ENCODE measurements at places on chromosomes 11 and 22.

- no peak for DNase-seq
Observed at GRCh38 chr11:5967708-5968107, 586 bp downstream of the OR56A5 start.

DNA sequence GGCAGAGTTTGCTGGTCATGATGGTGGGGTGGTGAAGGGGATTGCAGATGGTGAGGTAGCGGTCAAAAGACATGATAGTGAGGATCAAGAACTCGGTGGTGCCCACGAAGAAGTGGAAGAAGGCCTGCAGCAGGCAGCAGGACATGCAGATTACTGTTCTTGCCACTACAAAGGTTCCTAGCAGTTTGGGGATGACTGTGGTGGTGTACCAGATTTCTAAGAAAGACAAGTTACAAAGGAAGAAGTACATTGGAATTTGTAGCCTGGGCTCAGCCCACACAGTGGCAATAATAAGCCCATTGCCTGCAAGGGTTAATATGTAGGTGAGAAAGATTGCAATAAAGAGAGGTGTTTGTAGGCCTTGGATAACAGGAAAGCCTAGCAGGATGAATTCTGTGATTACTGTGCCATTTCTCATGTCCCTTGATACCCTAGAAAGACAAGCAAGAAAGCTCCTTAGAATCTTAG, at the start of gene OR6X1:
Gene OR6X1, minus strand, starts transcription at position 418 of the 468 bp plus-strand sequence. Its CDS starts 0 bp downstream, at position 418.
- no peak for DNase-seq

DNA sequence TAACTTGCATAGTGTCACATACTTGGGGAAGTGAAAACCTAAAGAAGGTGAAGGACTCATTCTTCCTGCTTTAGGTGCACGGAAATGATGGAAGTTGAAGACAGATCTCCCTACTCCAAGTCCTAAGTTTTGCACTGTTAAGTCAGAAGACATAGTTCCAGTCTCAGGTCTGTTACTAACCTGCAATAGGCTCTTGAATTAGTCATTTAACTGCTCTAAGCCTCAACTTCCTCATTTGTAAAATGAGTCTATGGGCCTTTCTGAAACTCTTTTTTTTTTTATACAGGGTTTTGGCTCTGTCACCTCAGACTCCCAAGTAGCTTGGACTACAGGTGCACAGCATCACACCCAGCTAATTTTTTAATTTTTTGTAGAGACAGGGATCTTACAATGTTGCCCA, 30.8 kb upstream of the POU2AF1 start:
- DNase-seq = no peak

GRCh38 chr11:75028724-75029123, 40.0 kb downstream of the NEU3 start:
- peak; percentile 29 for DNase-seq

GRCh38 chr22:45740236-45740635, 68.6 kb downstream of the ATXN10 start:
- no peak for DNase-seq

DNA sequence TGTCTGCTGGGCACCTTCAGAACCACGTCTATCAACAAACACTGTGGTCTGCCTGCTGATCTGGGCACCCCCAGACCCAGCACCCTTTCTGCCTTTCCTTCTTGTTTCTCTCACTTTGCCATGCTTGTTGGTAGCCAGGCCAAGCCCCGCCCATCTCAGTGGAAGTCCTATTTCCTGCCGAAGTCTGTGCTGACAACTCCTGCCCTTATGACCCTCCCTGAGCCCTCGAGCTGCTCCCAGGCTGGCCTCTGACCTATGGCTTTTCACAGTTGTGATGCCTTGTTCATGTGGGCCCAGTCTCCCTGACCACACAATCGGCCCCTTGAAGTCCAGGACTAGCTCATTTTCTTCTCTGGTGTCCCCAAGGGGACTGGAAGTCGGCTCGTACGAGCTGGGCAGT, 132.1 kb downstream of the DSCAML1 start:
- peak; percentile 63 for DNase-seq

DNA sequence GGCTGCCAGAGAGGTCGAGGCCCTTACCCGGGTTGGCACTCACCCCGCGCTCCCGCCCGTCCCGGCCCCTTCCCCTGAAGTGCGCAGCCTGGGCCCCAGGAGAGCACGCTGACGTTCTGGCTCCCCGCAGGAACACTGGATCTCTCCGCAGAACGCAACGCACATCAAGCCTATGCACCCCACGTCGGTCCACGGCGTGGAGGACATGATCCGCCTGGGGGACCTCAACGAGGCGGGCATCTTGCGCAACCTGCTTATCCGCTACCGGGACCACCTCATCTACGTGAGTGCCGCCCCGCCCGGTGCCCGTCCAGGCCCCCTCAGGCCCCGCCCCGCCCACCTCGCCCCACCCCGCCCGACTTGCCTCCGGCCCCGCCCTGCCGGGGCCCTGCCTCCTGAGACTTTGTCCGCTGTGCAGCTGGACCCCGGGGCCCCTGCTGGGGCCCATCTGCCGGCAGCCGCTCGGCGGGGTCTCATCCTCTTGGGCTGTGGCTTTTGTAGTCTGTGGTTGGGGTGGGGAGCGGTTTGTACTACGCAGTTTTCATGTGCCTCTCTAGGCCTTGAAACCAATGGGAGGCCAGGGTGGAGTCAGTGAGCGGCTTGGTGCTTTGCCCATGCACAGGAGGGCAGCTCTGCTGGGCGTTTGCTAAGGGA, 19.7 kb downstream of the MYO7A start:
- DNase-seq = peak; percentile 68

- DNase-seq = no peak
Observed at GRCh38 chr11:121595717-121596161, 143.0 kb upstream of the SORL1-AS1 start.

DNA sequence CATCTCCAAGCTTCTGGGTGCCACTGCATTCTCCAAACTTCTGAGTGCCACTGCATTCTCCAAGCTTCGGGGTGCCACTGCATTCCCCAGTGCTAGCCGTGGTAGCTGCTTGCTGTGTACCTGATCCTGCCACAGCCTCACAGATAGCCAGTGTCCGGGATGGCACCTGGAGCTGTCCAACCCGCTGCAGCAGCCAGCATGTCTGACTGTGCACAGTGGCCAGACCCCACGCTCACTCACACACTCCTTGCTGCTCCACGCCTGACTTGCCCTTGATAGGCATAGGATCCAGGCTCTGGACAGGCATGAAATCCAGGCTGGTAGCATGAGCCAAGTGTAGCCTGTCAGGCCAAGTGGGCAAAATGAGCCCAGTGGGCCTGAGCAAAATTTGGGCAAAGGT, 465.0 kb downstream of the GUCY1A2 start:
- DNase-seq = peak; percentile 61

GRCh38 chr11:94641167-94641761, 74.1 kb downstream of the PIWIL4 start:
- DNase-seq = no peak

GRCh38 chr11:131168839-131169713, 201.3 kb upstream of the NTM start:
- no peak for DNase-seq

- DNase-seq = peak; percentile 95
Observed at GRCh38 chr22:45212306-45212709, 28.4 kb downstream of the KIAA0930 start.

DNA sequence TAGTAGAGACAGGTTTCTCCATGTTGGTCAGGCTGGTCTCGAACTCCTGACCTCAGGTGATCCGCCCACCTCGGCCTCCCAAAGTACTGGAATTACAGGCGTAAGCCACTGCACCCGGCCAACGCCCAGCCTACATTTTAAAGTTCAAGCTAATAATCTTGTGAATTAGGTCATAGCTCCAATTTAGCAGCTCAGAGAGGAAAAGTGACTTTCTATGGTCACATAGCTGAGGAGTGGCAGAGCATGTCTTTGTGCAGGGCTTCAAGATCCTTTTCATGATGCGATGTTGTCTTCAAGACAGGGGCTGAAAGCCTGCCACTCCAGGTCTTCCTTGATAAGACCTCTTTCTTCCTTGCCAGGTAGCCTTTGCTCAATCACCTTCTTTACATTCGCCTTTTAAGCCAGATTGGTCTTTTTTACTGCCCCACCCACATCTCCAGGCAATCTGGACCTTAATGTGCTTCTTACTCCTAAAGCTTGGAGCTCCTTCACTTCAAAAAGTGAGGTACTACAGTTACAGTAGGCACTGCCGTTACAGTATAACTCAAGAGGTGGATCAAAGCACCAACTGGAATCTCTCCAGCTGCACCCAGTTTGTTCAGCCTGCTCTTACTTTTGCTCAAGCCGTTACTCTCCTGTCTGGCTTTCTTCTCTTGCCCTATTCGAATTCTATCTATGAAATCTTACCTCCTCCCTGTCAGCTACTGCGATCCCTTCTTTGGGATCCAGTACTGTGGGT, 18.2 kb downstream of the YWHAH start:
- DNase-seq = peak; percentile 23

DNA sequence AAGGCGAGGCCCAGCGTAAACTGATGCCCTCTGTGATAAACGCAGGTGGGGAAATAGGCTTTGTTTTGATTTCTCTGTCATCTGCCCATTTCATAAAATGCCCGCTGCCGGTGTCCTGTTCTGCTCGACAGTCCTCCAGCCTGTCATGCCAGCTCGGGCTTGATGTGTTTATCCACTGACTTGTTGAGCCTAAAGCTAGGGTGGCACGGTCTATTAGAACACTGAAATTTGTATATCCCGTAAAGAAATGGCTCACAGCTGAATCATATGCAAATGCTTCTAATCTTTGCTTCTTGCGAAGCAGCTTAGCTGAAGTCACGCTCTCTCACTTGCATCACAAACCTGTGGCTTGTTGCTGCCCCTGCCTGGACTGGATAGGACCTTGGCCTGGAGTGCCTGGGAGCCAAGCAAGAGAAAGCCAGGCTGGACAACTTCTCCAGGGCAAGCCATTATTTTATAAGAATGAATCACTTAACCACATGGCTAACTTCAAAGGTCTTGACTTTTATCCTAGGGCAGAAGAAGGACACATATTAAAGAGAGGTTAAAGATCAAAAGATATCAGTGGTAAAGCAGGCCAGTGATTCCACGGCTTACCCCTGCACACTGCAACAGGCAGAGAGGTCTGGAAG, 33.1 kb downstream of the EHF start:
- peak; percentile 79 for DNase-seq

GRCh38 chr11:44356351-44356750, 46.4 kb upstream of the ALX4 start:
- no peak for DNase-seq

- peak; percentile 78 for DNase-seq
Observed at GRCh38 chr11:116641561-116642045, 131.2 kb downstream of the BUD13 start.

DNA sequence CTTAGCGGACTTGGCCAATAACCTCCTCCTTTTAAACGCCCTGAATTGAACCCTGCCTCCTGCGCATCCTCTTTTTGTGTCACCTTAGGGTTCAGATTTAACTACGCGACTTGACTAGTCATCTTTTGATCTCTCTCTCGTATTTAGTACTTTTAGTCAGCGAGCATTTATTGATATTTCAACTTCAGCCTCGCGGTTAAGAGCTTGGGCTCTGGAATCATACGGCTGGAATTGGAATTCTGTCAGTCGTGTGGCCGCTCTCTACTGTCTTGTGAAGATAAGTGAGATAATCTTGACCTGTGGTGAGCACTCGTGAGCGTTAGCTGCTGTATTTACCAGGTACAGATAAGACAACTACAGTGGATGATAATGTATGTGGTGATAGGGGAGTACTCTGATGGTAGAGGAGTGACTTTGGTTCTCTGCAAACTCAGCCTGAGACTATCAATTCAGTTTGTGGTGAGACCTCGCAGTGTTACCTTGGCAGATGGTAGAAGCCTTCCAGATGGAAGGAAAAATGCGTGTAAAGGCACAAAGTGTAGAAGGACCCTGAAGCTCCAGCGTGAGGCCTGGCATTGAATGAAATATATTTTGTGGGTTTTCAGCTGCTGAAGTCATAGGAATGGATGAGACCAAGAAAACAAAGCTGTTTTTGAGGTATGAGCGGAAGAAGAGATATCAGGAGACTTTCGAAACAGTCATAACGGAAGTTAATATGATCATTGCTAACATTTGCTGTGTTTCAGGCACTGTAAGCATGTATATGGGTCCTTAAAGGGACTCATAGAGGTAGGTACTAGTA, 682 bp downstream of the ATM start:
- DNase-seq = no peak

GRCh38 chr11:33773404-33773986, 825 bp downstream of the FBXO3 start:
- DNase-seq = no peak

DNA sequence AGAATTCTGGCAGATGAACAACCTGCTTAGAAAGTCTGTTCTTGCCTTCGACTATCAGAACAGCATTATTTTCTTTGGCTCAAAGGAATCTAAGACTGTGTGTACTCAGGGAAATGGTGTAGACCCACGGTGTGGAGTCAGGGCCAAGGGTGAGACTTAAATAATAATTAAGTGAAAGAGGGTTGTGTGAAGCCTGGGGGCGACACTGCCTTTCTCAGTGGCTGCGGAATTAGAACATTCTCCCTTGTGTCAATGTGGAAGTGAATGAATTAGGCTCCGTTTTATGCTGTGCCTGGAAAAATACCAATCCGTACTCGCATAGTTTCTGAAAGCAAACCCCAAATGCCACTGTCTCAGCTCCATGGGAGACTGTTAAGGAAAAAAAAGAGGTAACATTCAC, 50.7 kb downstream of the NAV2 start:
- no peak for DNase-seq

DNA sequence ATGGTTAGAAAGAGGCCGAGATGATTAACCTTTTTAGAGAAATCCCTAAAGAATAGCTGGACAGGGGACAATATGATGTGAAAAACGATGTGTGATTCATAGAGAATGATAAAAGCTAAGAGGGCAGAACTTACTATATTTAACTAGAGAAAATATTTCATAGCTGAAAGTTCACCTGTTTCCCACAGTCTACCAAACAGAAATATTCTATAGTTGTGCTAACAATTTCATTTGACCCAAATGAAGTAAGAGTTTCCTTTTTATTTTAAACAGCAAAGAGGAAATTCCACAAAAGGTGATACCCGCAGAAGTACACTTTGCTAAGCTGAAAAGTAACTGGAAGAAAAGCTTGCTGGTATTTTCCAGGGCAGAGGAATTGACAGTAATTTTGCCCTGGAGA, 26.7 kb downstream of the ALKBH8 start:
- no peak for DNase-seq

GRCh38 chr22:46731246-46732040, 6.6 kb downstream of the CERK start:
- peak; percentile 80 for DNase-seq

- DNase-seq = no peak
Observed at GRCh38 chr11:12915093-12915492, 94.0 kb upstream of the RASSF10 start.

- DNase-seq = no peak
Observed at GRCh38 chr11:64601605-64602465, 10.8 kb downstream of the SLC22A12 start.

- no peak for DNase-seq
Observed at GRCh38 chr22:22911327-22912134, 23.9 kb downstream of the IGLL5 start.

DNA sequence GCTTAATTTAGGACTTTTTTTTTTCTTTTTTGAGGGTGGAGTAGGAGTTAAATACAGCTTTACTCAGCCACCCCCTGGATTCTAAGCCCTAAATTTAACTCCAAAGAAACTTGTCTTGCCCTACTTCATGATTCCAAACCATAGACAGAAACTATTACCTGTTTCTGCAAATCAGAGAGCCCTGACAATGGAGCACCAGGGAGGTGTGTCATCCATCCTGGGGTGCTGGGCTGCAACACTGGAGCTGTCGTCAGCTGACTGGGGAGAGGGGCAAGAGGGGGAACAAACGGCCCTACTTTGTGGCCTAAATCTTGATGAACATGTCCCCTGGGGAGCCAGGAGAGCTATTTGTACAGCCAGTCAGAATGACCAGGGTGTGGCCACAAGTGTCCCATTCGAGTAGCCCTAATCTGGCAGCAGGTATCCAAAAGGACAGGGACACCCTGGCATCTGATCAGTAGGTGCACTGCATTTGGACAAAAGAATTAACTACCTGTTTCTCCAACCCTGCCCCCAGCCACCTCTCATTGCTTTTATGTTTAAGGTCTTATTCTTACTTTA, 50.8 kb downstream of the PLEKHA7 start:
- DNase-seq = no peak

Measured in islet precursor cell (in vitro differentiated cells).